Naive B cell (primary cell): ENCODE measurements at places on chromosomes 6 and 20.

GRCh38 chr20:42656130-42656529 is 533.6 kb downstream of the PTPRT start:
- DNase-seq: no peak

- DNase-seq: no peak
These were observed 417.3 kb upstream of the ARID1B start for GRCh38 chr6:156359912-156360311.

DNA sequence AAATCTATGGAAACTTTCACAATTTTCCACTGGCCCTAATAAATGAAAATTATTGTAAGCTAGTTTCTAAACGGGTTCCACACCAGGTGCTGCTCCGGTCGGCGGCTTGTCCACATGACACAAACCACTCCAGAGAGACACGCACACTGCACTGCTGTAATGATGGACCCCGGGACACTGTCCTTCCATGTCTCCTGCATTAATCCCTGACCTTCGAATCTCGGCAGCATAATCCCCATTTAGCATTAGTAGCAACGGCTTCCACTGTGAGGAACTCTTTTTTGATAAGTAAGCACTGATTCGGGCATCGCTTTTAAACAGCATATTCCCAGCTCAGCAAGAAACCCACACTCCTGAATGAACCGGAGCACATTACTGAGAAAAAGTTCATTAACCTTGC is 43.5 kb downstream of the INSM1 start:
- DNase-seq: no peak

DNA sequence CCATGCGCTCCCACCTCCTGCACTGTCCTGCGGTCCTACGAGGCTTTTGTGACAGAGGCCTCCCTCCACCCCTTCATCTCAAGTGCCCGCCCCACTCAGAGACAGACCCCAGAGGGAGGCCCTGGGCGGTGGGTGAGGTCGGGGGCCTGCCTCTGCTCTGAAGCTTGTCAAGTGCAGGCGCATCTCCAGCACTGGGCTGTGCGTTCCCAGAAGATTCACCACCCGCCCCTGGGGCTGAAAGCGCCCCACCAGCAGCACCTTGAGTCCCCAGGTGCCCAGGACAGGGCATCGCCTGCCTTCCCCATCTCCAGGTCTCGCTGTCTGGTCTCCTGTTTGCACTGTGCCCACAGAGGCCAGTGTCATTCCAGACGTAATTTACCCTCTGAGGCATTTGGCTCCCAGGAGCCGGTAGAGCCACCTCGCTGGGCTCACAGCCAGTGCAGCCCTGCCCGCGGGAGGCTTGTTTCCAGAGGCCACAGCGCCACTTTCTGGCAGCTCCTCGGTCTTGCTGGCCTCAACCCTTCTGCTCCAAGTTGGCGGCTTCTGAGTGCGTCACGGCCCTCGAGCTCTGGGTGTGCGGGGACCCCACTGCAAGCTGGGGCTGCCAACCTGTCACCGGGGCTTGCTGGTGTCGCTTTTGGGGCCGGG is 191.1 kb downstream of the TAF4 start:
- no peak for DNase-seq

DNA sequence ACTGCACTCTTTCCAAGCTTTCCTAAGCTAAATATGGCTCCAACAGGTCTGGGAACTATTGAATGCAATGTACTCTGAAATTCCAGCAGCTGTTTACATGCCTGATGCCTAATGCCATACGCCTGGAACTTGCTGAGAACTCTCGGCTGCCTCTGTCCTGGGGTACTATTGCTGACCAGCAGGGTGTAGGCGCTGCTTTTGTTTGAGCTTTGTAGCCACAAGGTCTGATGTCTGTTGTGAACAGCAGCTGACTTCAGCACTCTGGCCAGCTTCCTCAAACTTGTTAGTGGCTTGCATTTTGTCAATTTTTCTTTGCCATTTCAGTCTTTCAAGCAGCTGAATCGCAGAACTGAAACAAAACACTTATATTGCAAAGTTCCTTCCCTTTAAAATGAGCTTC is 26.7 kb downstream of the SAYSD1 start:
- DNase-seq: no peak

GRCh38 chr6:161373905-161374451 is 100.1 kb upstream of the AGPAT4 start:
- peak; percentile 22 for DNase-seq

GRCh38 chr20:50012282-50013263 is 29.8 kb downstream of the SNAI1 start:
- peak; percentile 62 for DNase-seq

DNA sequence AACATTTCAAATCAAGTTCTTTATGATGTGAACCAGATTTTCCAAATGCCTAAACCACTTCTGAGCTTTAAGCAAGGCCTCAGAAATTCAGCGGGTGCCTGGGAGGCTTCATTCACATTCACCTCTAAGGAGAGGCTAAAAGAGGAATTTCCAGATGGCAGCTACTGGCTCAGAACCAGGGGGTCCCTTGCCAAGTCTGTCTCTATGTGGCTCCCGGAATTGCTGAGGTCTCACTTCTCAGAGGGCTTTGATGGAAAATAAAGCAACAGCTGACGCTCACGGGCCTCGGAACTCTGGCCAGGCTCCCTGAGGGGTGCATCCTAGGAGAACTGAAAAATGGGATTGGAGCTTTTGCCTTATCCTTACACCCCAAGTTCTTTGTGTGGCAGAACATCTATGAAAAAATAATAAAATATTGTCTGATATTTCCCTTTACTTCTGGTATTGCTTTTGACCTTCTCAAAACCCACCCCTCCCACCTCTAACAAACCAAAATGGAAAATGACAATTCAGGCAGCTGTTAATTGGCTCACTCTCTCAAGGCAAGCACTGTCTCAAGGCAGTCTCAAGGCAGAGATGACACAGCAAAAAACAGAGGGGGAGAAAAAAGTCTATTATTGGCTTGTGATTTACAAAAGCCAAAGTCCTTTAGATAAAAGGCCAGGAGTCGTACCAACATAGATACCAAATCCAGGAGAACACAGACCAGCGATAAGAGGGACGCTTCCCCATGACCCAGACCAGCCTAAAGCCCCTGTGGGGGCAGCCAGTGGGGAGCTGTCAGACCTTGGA is 21.8 kb upstream of the LRRN4 start:
- DNase-seq: no peak

DNA sequence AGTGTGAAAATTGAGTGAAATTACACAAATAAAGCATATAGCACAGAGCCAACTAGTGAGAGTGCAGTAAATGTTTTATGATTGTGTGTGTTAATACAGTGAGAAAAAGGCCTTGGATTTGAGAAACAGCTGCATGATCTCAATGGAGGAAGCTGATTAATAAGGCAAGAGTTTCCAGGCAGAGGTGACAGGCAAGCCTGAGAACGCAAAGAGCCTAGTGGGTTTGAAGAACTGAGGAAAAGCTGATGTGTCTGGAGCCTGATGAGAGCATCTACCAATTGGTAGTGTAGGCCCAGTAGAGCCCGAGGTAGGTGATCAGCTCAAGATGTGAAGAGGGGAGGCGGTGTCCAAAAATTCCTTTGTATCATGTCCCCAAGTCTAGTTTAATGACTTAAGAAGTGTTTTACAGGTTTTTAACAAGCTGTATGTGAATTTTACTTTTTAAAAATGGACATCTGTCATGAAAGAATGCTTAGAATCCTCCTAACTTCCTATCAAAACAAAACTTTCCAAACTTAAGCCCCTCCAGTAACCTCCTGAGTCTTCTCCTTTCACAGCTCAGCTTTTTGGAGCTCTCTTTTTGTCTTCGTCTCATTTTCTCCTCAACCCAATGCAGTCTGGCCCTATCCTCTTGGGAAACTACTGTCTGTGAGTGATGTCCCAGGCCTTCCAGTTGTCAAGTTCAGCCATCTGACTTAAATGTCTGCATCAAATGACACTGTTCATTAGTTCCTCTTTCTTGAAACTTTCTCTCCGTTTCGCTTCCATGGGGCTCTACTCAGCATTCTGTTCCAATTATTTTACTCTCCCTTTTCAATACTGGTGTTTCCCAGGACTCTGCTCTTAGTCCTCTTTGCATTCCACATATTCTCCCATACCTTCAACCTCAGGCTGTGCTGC is 1.2 kb downstream of the CDC40 start:
- DNase-seq: peak; percentile 57

- DNase-seq: no peak
These were observed 38.6 kb downstream of the PREX1 start for GRCh38 chr20:48789185-48789668.

- no peak for DNase-seq
These were observed 967 bp downstream of the SMPDL3A start for GRCh38 chr6:122790028-122790422.

- DNase-seq: peak; percentile 35
These were observed 18.0 kb upstream of the DEFB129 start for GRCh38 chr20:208942-209566.

DNA sequence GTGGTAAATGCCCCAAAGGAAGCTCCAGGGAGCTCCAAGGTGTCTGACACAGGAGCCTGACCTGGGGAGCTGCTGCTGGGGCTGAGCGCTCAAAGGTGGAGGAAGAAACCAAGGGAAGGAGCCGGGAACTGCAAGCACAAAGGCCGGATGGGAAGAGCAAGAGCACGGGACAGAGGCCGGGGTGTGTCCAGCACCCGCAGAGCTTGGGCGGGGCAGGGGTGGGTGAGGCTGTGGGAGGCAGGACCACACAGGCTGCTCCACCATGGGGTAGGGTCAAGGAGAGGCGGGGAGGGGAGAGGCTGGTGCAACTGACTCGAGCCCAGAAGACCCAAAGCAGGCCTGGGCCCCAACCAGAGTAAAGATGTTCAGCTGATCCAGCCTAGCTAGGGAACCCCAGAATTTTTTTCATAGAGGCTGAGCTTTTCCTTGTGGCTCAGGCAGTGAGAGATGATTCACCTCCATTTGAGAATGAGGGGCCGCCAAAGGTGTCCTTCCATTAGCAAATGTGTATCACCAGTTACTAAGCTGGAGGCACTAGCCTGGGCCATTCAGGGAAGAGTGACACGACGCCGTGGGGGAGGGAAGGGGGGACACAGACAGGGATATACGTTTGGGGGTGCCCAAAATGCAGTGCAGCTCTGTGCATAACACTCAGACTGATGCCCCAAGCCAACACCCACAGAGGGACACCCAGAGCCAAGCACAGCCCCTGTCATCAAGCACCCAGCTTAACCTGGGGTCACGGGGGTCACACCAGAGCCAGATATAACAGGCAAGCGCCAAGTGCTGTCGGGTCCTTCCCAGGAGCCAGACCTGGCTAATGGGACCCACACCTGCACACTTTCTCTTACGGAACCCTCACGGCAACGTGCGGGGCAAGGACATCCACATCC is 21.3 kb upstream of the TLDC2 start:
- no peak for DNase-seq

GRCh38 chr6:154432533-154433476 is 76.2 kb upstream of the IPCEF1 start:
- DNase-seq: no peak

DNA sequence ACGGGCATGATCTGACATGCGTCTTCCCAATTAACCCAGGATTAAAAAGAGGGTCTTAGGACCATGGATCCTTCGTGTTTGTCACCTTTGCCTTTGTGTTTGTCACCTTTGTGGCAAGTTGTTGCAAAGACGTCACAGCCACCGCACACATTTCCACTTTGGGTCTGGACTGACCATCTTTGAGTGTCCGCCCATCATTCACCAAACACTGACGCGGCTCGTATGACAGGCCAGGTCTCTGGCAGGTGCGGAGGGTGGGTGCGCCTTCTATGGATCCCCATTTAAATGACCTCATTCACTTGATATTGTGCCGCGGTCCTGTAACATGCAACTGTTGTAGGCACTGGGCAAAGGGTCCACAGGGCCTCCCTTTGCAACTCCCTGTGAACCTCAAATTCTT is 404.1 kb downstream of the TAF4 start:
- no peak for DNase-seq

GRCh38 chr6:135505648-135506047 is 8.1 kb upstream of the AHI1 start:
- DNase-seq: no peak

DNA sequence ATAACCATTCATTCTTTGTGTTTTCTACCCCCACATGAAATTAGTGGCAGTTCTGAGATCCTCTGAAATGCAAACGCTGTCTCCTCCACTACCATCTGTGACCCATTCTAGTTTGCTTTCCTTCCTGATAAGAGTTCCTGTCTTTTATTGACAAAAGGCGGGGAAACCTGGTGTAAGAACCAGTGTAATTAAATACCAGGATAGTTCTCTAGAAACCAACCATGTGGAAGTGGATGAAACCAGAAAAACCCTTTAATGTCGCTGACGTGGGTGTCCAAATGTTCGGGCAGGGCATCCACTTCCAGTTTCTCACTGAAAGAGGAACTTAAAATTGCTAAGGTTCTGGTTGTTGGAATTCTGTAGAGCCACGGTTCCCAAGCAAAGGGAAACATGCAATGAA is 79.1 kb downstream of the TNFRSF21 start:
- no peak for DNase-seq

DNA sequence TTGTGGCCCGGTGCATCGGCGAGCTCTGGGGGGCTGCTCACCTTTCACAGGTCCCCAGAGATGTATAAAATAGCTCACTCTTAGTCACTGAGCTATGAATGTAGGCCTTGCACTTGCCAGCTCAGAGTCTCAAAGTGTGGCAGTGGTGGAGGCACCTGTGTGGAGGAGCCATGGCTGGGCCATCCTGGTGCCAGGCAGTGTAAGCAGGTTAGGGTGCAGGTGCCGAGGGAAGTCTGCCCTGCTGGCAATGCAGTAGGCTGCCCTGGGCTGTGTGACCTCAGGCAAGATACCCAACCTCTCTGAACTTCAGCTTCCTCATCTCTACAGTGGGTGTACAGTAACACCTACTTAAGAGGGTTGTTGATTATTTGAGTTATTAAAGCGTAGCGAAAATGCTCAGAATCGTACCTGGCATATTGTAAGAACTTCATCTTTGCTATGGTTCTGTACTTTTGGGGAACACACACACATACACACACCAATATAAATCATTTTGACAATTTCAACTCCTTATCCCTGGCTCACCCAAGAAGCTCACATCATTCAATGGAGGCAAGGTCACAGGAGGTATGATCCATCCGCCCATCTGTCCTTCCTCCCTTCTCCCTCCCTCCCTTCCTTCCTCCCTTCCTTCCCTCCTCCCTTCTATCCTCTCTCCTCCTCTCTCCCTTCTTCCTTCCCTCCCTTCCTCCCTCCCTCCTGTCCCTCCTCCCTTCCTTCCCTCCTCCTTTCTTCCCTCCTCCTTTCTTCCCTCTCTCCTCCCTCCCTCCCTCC is 66.8 kb upstream of the STX16 start:
- no peak for DNase-seq

GRCh38 chr20:15122613-15123012 is 785.2 kb upstream of the FLRT3 start:
- no peak for DNase-seq

GRCh38 chr6:161487217-161487531 is 213.3 kb upstream of the AGPAT4 start:
- no peak for DNase-seq

GRCh38 chr6:155075930-155076695 is 81.0 kb downstream of the TIAM2 start:
- DNase-seq: no peak

- DNase-seq: no peak
These were observed 5.9 kb downstream of the TP53TG5 start for GRCh38 chr20:45372241-45372640.

DNA sequence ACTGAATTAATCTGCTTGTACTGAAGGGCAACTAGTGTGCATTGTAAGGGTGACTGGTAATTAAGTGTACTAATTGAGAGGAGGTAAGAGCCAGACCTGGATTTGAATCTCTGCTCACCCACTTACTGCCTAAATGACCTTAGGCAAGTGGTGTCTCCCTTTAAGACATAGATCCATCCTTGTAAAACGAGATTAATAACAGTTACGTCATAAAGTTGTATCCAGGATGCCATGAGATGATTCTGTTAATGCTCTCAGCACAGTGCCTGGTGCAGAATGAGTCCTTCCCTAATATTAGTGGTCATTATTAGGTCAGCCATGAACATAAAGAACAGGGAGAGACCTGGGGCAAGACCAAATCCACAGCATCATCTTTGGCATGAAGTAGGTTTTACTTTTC is 470.1 kb downstream of the MAFB start:
- no peak for DNase-seq
